Parietal lobe (tissue), 2 donors: ENCODE measurements at places on chromosomes 7 and 10. TPM values are rescaled to one million over a fixed set of nuclear protein-coding genes. Genes with fewer than 3 reads are reported as not detected.

TRPV5 gene
- total RNA-seq = 0.31 TPM

TMEM270 gene
- not detected for total RNA-seq

EMX2 gene
- total RNA-seq = 3.1 TPM

EEPD1 gene
- 17.2 TPM for total RNA-seq

NSUN6 gene
- 61.0 TPM for total RNA-seq

LOXL4 gene
- 0.31 TPM for total RNA-seq

STRA8 gene
- not detected for total RNA-seq

MTURN gene
- total RNA-seq = 287 TPM

AEBP1 gene
- total RNA-seq = 10.3 TPM

ANKRD30A gene
- total RNA-seq = not detected

NOM1 gene
- total RNA-seq = 45.7 TPM

EVX1 gene
- not detected for total RNA-seq

THSD7A gene
- total RNA-seq = 41.6 TPM

IDE gene
- total RNA-seq = 26.3 TPM
